Stimulated activated CD8-positive, alpha-beta memory T cell treated with anti-CD3 and anti-CD28 coated beads, Interleukin-12 subunit alpha, Interleukin-12 subunit beta, amount 100 ng/mL, for 4 hours (primary cell): ENCODE measurements at places on chromosomes 3 and 15.

- DNase-seq: no peak
Observed at GRCh38 chr15:75989045-75989444, 23.2 kb downstream of the NRG4 start.

DNA sequence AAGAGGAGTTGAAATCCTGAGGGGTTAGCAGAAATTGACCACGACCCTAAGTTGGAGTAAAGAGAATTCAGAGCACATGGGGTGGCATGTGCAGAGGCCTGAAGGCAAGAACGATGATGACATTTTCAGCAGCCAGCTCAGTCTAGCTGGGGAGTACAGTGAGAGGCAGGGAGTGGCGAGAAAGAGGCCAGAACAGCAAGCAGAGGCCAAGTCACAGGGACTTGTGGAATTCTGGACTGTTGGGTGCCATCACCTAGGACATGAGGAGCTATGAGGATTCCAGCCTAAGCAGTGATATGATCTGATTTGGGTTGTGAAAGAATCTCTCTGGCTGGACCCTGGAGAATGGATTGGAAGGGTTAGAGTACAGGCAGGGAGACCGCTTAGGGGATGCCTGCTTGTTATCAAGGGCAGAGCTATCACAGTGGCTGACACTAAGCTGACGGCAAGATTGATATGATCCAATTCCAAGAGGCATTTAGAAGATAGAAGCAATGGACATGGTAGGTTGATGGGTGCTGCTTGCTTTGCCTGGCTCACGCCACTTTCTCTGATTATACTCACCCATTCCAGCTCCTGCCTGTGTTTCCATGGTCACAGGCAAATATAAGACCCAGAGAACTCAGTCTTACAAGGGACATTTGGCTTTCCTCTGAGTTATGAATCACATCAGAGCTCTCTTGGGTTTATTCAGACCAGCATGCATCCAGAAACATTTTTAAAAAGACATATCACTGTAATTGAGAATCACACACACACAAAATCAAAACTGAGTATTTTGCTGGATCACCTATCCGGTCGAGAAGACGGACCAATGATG, 66.4 kb downstream of the LRTM1 start:
- DNase-seq: no peak

DNA sequence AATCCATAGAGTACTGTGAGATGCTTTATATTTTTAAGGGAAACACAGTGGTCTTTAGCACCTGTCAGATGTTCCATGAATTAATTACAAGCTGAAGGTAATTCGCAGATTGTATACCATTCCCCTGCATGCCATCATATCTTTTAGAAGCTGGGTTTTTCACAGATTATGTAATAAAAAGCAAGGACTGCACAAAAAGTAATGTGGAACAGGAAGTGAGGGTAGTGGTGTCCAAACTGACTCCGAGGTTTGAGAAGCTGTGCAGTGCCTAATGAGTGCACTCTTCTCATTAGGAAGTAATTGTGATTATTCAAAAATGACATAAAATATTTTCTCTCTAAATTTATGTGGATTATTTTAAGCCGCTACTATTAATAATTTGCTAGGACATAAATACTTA, 123.2 kb downstream of the GOLIM4 start:
- no peak for DNase-seq

GRCh38 chr15:59283717-59284391, 77.2 kb downstream of the LDHAL6B start:
- DNase-seq: no peak

DNA sequence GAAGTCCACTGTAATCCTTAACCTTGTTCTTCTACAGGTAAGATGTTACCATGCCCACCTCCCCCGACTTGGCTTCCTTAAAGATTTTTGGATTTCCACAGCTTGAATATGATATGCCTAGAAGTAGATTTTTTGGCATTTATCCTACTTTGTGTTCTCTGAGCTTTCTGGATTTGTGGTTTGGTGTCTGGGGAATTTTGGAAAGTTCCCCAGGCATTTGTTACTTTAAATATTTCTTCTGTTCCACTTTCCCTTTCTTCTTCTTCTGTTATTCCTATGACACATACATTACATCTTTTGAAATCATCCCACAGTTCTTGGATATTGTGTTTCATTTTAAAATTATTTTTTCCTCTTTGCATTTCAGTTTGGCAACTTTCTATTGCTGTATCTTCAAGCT, 122.1 kb upstream of the TMEM108 start:
- no peak for DNase-seq
